GM12891 (cell line): ENCODE measurements at places on chromosomes 16 and 17.
A peak's percentile ranks its signal among the peaks of the same experiment; 100 is the strongest.

DNA sequence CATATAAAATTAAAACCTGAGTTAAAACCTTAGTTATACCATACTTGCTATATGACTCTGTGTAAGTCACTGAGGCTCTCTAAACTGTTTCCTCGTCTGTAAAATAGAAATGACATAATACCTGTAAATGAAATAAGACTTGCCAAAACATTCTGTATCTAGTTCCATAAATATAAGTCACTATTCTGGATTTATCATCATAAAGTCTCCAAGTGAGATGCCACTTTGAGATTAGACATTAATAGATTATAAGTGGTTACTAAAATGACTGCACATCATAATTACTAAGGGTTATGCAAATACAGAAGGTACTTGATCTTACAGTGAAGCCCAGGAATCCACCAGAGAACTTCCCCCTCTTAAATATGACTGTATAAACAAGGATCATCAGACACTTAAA lies 12.0 kb upstream of the BRIP1 start:
- DNase-seq: no peak

DNA sequence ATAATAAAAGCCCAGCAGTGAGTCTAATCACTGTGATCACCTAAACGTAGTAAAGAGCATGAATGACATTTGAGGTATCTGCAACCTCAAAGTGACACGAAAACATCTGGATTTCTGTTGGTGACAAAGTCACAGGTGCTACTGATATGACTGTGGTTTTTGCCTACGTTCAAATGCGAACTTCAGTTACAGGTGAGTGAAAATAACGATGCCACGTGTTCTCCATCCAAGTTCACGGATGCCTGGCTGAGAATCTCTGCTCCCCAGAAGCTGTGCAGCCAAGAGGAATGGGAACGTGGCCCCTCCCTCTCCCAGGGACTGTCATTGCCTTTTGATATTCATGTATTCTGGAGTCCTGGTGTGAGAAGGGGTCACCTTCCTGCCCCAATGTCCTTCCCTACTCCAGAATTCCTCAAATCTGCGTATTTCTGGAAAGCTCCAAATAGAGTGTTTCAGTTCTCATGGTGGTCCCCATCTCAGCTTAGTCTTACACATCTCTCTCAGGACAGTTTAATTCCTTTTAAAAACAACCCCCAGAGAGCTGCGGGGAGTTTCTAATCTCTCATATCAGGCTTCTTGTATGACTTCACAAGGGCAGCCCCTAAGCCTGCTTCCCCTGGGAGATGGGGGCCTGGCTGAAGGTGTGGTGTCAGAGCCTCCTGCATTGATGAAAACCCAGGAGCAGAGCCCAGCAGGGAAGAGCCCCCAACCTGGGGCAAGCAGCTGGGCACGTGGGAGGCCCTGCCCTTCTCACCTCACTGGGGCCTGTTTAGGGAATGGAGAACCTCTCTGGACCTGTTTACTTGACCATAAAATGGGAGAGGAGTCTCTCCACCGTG lies 25.8 kb downstream of the PIK3R5 start:
- DNase-seq: no peak

- no peak for DNase-seq
These were observed 46.0 kb downstream of the CACNG1 start for GRCh38 chr17:67090341-67090740.

- no peak for DNase-seq
These were observed 1165.6 kb upstream of the CDH8 start for GRCh38 chr16:63201851-63202250.

GRCh38 chr17:36107660-36108059 lies 4.0 kb downstream of the CCL4 start:
- no peak for DNase-seq

- no peak for DNase-seq
These were observed 67.7 kb downstream of the GAS7 start for GRCh38 chr17:10130677-10131076.

- DNase-seq: no peak
These were observed 33.5 kb downstream of the IRX3 start for GRCh38 chr16:54253118-54253517.

DNA sequence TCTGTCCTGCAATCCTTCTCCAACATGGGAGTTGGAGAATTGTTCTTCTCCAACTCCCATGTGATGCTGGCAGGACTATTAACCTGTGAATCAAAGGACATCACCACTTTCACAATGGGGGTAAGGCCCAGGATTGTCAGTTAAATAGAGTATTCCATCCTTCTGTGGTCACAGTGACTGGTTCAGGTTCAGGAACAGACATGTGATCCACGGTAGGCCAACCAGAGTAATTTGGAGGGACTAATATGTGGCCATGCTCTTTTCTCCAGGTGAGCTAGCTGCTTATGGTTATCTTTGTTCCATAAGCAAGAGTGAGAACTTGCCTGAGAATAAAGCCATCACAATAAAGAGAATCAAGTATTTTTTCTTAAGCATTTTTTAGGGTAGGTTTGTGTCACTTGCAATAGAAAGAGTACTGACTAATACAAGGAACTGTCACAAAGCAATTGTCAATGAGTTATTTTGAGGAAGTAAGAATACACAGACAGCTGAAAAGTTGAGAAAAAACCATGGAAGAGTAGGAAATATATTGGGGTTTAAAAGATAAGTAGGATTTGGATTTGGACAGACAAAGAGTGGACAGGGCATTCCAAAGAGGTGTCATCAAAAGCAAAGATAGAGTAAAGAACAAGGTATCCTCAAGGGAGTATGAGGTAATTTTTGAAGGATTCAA lies 63.4 kb downstream of the BRIP1 start:
- no peak for DNase-seq

GRCh38 chr16:49547448-49547847 lies 173.8 kb downstream of the C16orf78 start:
- no peak for DNase-seq

DNA sequence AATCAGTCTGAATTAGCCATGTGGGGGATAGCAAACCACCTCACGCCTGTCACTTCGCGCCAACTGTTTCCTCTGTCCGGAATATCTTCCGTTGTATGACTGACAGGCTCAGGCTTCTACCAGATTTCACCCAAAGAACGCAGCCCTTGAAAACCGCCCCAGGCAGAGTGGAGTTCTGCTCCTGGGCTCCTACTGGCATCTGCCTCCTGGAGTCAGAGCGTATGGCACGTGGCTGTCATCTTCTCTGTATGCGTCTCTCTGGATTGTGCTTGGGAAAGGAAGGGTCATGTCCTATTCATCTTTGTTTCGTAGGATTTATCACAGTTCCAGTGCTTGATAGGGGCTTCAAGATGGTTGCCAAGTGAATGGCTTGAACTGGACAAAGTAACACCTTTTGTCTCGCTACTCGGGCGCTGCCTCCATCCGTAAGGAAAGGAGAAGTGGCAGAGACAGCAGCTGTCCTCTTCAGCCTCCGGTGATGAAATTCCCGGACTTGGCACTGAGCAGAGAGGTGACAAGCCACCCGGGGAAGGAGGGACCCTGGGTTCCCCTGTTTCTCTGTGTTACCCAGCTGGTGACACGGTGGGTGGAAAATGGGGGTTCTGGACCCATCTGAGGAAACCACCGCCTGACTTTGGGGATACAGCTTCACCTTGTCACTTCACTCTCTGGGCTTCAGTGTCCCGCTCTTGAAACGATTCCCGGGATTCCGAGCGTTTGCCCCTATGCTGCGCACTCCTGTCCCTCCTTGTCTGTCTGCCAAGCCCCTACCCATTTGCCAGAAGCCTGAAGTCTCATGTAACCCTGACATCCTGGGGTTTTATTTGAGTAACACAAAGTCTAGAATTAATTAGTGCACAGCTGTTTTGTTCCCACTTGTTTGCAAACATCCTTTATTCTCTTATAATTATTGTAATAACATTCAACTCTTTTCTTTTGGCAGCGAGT lies 13.9 kb downstream of the KIAA0513 start:
- no peak for DNase-seq

DNA sequence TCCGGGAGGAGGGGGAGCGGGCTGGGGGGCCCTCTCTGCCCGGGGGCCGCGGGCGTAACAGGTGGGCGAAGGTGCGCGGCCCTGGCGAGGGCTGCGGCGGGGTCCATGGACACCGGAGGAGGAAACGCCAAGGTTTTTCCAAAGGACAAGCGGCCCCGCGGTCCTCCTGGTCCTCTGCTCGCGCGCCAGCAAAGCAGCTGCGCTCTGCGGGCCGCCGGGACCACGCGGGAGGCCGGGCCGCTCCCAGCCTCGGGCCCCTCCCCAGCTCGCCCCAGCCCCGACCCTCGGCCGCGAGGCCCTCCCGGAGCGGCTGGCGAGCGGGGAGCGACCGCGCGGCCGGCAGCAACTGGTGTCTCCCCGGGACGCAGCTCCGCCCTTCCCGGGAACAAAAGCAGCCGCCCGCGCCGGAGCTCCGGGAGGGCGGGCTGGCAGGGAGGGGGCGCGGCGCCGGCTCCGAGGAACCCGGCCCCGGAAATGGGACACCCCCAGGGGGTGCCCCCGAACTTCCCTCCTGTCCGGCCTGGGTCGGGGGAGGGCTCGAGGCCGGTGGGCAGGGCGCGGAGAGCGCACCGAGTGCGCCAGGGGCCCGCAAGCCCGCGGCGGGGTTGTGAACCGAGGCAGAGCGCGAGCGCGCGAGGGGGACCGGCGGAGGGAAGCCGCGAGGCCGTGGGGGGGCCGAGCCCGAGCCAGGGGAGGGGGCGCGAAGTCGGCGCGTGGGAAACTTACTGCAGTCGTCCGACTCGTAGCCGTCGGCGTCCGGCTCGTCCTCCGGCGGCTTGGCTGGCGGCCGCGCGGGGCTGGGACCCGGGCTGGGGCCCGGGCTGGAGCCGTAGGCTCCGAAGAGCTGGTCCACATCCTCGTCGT lies 837 bp downstream of the DOC2B start:
- DNase-seq: no peak

DNA sequence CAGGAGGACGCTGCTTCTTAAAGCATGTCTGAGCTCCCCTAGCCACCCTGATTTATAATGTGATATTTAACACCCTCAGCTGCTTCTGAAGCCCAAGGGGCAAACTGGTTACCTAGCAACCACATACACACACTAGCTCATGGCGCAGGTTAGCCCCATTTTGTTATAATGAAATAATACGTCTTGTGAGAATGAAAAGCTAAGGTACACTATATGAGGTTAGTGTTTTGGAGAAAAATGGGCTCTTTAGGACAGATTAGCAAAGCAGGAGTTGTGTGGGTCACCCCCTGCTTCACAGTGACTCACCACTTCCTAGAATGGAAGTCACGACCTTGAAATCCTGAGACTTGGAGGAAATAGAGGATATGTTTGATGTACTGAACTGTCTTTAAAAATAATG lies 404.8 kb upstream of the HSBP1 start:
- no peak for DNase-seq

- DNase-seq: no peak
These were observed 5.1 kb downstream of the ZNRF1 start for GRCh38 chr16:75003931-75004330.

- DNase-seq: no peak
These were observed 1.7 kb downstream of the MAP2K3 start for GRCh38 chr17:21286066-21286770.

GRCh38 chr17:40316571-40317344 lies 7.8 kb downstream of the RARA start:
- no peak for DNase-seq

GRCh38 chr16:20744922-20745440 lies 3.4 kb upstream of the THUMPD1 start:
- no peak for DNase-seq

GRCh38 chr16:22274916-22275315 lies 22.3 kb upstream of the POLR3E start:
- no peak for DNase-seq

DNA sequence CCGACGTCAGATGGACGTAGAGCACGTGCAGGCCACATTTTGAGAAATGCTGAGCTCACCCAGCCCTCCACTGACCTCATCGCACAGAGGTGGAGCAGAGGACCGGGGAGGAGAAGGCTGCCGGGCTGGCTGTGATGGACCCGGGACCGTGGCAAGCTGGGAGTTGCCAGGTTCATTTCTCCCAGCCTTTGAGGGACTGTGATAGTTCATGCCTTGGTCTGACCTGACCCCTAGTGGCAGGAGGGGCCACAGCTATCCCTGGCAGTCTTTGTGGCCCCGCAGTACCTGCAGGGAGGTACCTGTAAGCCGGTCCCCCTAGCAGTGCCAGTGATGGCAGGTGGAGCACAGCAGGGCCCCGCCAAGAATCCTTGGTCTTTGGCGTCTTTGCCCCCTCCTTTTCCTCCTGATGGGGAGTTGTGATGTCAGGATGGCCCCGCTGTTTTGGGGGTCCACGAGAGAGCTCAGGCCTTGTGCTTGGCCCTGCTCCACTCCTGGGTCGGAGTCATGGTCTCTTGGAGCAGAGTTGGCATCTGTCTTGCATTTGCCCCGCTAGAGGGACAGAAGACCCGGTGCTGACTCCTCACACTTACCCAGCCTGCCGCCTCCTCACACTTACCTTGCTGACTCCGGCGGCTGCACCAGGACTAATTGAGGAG lies 50.4 kb downstream of the OR1D5 start:
- DNase-seq: peak; percentile 81

DNA sequence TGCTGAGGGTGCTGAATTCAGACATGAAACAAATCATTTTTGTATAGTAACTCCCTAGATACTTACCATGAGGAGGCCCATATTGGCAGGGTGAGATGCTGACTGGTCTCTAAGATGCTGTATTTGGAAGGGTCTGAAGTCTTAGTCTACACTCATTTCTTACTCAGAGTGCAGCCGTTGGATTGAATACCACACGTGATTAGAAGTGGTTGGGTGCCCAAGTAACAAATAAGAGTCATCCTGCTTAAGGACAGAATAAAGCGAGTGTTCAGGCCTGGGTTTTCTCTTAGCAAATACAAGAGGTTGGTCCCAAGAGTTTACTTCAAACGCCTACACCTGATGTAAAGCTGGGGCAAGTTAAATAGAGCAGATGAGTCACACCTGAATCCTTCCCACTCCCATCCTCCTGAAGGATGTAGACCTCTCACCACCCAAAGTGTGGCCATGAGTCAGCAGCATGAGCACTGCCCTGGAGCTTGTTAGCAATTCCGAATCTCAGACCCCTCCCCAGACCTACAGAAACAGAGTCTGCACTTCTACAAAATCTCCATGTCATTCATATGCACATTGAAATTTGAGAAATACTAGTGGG lies 284.6 kb upstream of the CDH5 start:
- no peak for DNase-seq

DNA sequence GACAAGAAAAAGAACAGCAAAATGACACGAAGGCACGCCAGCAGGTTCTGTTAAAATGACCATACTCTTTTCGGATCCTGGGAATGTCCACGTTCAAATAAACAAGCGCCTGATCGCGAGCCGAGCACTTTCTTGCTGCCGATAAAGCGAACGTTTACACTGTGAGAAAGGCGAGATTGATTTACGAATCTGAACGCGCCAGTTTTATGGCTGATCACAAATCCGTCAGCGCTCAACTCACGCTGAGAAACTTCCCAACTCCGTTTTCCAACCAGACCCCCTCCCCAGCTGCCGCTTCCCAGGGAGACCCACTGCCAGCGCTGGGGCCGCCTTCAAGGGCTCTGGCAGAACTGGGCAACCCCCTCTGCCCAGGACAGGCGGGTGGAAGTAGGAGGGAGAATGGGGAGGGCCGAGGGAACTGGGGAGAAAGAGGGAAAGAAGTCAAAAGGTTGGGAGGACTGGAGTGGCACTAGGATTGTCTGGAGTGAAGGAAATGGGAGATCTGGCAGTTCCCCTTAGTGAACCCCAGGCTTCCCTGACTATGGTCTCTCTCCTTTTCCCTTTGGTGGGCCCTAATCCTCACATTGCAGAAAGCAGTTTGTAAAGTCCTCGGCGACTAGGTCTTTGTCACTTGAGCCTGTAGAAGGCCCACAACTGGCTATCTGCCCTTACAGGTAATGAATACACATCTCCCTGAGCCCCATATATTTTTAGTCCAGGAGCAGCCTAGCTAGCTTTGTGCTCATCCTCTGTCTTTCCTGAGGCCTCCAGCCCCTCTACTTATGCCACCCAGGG lies 6.9 kb downstream of the HOXB4 start:
- no peak for DNase-seq

- DNase-seq: no peak
These were observed 13.4 kb downstream of the CMC2 start for GRCh38 chr16:80993307-80993706.

- DNase-seq: no peak
These were observed 19.5 kb downstream of the LYRM1 start for GRCh38 chr16:20920091-20920490.
